Stimulated activated CD4-positive, alpha-beta T cell treated with anti-CD3 and anti-CD28 coated beads, Interleukin-15, amount 100 ng/mL, for 1 hour (primary cell): ENCODE measurements at places on chromosomes 2 and 18.

DNA sequence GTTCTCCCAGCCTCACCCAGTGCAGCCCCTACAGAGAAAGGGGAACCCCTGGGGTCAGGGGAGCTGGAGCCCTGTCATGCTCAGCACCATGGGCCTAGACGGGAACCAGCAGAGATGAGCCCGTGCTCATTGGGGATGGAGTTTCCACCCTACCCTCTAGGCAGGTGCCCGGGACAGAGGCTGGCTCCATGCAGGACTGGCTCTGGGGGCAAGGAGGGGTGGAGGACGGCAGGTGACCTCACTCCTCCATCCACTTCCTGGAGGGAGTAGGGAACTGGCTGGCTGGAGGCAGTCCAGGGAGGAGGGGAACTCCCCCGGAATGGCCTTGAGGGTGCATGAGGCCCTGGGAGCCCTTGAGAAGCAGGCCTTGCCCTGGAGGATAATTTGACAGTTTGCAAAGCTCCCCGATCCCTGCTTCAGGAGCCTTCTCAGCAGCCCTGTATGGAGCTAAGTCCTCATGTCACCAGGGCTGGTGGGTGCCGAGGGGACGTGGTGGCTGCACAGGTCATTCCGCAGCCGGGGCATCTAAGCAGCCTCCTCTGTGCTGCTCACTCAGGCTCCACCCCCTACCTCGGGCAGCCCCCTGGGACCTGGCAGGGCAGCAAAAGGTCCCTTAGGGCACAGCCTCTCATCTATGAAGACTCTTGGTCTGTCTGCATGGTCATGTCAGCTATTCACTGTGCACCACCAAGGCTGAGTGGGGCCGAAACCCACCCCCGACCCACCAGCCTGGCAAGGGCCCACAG, 2.1 kb downstream of the NEURL3 start:
- DNase-seq: no peak

DNA sequence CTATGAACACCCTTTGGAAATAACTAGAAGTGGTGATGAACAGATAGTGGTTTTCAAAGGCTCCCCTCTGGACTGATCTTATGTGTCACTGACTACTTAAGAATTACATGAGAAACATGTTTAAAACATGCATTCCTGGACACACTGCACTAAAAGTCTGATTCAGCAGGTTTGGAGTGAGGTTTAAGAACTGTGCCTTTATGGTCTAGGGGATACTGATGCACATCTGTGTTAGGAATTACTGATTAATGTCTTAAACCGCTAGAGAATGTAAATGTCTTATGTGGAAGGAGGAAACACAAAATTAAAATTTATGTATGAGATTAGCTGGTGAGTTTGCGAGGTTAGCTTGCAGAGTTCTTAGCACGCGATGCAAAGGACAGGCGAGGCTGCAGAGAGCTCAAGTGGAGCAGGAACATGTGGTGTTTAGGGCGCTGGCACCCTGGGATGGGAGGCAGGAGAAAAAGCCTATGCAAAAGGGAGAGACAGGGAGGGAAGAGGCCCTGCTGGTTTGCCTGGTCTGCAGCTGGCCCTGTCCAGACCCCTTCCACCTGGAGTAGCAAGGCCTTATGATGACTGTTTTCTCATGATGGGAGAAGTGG, 11.7 kb downstream of the SH3YL1 start:
- DNase-seq: no peak

DNA sequence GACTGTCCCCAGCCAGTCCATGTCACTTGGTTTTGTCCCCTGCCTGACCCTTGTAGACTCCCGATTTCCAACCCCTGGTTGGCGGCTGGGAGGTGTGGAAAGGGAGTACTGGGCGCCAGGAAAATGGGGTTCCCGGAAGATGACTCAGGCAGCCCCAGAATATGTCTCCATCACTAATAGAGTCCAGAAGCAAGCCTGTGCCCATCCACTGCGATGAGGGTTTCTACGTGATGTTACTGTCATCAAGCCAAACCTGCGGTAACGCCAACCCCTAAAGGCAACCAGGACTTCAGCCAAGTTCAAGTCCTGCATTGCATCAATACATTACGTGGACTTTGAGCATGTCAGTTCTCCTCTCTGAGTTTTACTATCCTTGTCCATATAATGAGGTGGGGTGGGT, 62.0 kb upstream of the TAF1B start:
- no peak for DNase-seq

DNA sequence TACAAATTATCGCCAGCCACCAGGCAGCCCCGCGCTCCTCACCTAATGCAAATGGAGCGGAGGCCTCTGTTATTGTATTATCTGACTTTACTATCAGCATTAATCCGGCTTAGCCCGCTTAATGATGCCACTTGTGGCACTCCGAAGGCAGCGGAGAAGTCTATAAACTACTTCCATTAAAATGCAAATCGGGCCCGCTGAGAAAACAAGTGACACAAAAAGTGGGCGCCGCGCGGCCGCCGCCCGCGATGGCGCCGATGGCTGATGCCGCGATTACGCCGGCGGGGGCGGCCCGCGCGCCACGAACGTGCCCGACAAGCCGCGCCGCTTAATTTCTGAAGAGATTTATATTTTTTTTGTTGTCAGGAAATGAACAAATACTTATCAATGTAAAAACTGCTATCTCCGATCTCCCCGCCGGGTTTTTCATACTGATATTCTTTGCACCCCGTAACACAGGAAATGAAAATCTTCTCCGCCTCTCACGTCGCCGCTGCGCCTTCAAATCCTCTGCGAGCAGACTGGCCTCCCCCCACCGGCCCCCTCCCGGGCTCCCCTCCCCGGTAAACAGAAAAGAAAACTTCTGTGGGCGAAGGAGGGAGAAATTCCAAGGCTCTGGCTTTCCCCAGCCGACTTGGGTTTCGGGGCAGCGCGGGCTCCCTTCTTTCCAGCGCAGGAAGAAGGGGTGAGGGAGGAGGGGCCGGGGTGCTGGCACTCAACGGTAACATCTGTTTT, 221.8 kb downstream of the INSIG2 start:
- DNase-seq: peak; percentile 48

- no peak for DNase-seq
Measured at GRCh38 chr2:102992607-102993006, 230.8 kb downstream of the TMEM182 start.

GRCh38 chr2:127695491-127696472, 5.5 kb upstream of the SFT2D3 start:
- no peak for DNase-seq

- DNase-seq: peak; percentile 29
Measured at GRCh38 chr2:96140941-96141623, 2.8 kb upstream of the ASTL start.

DNA sequence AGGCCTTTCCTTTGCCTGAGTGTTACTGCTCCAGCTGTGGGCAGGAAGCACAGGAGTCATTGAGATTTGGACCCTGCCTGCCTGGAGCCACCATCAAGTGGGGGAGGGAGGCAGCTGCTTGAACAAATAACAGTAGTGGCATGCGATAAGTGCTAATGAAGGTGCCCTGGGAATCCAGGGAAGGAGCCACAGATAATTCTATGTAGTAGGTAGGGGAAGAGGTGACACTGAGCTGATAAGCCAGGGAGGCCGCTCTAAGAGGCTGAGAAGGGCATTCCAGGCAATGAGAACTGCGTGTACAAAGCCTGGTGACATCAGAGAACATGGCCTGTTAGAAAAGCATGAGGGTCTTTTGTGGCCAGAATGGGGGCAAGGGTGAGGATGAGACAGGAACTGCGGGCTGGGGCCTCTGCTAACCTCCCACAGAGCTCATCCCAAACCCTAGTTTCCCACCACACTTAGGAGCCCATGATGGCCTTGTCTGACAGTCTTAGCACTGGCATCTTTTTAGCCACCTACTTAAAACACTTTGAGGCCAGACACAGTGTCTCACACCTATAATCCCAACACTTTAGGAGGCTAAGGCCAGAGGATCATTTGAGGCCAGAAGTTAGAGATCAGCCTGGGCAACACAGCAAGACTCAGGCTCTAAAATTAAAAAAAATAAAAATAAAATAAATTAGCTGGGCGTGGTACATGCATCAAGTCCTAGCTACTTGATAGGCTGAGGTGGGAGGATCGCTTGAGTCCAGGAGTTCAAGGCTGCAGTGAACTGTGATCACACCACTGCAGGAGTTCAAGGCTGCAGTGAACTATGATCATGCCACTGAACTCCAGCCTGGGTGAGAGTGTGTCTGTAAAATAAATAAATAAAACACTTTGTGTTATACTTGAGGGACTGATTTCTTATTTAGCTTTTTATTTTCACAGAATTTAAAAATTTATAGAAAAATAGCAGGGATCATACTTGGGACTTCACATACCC, 58.9 kb downstream of the TET3 start:
- no peak for DNase-seq

GRCh38 chr2:157150747-157151146, 106.8 kb upstream of the GALNT5 start:
- DNase-seq: no peak

DNA sequence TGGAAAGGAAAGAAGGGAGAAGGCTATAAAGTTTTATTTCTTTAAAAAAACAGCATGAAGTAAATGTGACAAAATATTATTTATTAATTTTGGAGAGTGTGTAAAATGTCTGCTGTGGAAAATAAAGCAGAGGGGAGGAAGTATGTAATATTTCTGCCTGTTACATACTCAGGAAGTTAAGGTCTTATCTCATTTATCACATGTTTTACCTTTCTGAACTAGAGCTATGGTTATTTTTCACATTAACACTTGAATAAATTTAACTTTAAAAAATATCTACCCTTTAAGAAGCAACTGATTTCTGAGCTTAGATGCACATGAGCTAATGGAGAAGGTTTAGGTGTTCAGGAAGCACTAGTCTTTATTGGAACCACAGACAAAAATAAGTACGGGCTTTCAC, 148.3 kb downstream of the GRB14 start:
- no peak for DNase-seq

GRCh38 chr2:25290811-25291495, 50.8 kb downstream of the DNMT3A start:
- DNase-seq: no peak

GRCh38 chr18:22412176-22412911, 5.4 kb downstream of the CTAGE1 start:
- no peak for DNase-seq

DNA sequence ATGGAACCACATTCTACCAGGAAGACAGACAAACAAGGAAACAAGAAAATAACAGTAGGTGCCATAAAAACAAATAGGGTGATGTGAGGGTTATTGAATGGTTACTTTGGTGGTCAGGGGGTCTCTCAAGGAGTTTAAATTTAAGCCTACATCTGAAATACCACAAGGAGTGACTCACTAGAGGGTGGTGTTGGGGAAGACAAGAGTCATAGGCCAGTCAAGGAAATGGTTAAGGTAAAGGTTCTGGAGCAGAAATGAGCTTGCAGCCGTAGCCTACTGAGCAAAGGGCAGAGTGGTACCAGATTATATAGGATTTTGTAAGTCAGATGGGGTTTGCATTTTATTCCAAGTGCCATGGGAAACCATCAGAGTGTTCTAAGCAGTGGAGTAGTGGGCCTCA, 135.6 kb upstream of the DAPL1 start:
- DNase-seq: no peak

GRCh38 chr2:50615291-50615690, 416.6 kb downstream of the NRXN1 start:
- DNase-seq: no peak

GRCh38 chr18:3819961-3820360, 370.0 kb downstream of the TGIF1 start:
- DNase-seq: no peak
